ENCODE measurements at places on chromosomes 3 and 15.

DNA sequence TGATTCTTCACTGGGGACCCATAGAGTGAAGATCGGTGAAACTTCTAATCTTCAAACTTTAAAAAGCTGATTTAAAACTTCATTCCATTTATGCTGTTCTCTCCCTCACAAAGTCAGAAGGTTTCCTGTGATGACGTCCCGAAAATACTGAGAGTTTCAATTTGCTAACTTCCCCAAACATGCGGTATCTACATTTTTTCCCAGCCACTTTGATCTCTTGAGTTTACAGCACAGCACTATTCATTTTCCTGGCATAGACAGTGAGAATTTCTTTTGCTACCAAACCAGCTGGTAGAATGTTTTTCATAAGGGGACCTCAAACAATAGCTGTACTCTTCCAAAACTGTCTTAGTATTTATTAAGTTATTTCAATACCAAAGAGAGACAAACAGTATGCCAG lies 156.8 kb downstream of the LSAMP start:
- no peak for DNase-seq

- no peak for DNase-seq
Measured at GRCh38 chr3:32428092-32429068, 36.7 kb downstream of the CMTM7 start.

DNA sequence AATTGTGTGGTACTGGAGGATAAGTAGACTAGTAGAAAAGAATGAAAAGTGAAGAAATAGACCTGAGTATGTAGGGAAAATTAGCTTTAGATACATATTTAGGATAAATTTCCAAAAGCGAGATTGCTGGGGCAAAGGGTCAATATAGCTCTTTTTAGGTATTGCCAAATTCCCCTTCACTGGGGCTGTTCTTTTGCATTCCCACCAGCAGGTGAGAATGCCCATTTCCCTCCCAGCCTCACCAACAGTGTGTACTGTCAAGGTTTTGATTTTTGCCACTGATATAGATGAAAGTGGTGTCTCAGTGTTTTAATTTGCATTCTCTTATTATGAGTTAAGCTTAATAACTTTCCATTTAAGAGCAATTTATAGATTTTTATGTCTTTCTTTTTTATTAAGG lies 35.7 kb upstream of the BHLHE40 start:
- no peak for DNase-seq

DNA sequence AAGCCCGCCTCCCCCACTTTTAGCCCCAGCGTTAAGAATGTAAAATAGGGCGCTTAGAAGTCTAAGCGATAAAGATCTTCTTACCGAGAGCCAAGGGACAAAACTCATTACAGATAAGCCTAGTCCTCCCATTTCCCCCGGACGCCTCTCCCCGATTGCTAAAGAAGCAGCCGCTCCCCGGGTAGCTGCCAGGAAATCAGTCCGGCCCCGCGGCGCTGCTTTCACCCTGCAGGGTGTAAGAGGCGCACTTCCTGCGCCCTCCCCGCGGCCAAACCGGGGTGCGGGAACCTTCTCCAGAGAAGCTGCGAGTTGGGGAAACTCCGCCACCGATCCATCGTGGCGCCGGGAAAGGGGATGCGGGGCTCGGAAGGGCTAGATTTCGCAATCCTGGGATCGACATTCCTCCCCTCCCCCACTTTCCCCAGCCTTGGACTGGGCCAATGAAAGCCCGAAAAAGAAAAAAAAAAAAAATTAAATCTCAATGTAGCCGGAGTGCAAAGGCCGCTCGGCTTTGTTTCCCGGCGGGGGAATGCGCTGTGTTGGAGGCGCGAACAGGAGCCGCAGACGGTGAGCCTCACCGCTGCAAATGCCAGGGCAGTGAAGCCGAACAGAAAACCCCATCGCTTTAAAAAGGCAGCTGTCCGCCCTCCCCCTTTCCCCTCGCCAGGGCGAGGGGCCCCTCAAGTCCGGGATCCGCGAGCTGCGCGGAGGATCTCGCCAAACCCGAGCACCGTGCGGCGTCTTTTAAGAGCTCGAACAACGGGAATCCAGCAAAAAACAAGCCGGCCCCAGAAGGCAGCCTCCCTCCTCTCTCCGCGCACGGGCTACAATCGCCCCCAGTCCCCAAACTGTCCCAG lies 626 bp upstream of the PTPRG start:
- DNase-seq, result no peak

- no peak for DNase-seq
Measured at GRCh38 chr3:43094851-43095250, 11.0 kb downstream of the POMGNT2 start.

GRCh38 chr15:84748274-84749110 lies at the start of gene ZNF592:
Gene ZNF592 (plus strand): TSS chr15:84748592. CDS start chr15:84782676, 34,084 bp downstream.
- peak; percentile 81 for DNase-seq
